CD4-positive, alpha-beta T cell treated with Interferon alpha-2 for 1 hour (primary cell): ENCODE measurements at places on chromosomes 12 and 14.

DNA sequence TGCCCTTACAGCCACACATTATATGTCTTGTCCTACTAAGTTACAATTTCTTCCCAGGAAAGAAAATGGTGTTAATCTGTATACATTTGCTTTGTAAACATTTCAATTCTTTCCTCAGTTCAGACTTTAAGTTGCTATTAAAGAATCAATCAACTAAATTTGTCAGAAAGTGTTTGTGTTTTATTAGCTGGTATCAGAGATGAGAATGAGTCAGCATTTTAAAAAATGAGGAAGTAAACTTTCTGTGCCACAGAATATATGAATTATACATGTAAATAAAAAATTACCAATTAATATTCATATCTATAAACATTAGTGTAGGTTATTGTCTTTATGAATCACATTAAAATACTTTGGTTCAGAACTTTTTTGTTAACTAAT lies 82.0 kb downstream of the LMO3 start:
- no peak for DNase-seq

GRCh38 chr12:116525418-116526001 lies 33.7 kb upstream of the MAP1LC3B2 start:
- no peak for DNase-seq

GRCh38 chr12:69694123-69694522 lies 5.0 kb downstream of the BEST3 start:
- no peak for DNase-seq

GRCh38 chr14:34180869-34181268 lies 230.0 kb upstream of the EGLN3 start:
- no peak for DNase-seq

- DNase-seq: no peak
These were observed 1.9 kb upstream of the PPP1R13B start for GRCh38 chr14:103849151-103849886.

GRCh38 chr14:102492531-102492910 lies 17.1 kb downstream of the ANKRD9 start:
- no peak for DNase-seq

- no peak for DNase-seq
These were observed 238.6 kb upstream of the CRY1 start for GRCh38 chr12:107331912-107332311.

DNA sequence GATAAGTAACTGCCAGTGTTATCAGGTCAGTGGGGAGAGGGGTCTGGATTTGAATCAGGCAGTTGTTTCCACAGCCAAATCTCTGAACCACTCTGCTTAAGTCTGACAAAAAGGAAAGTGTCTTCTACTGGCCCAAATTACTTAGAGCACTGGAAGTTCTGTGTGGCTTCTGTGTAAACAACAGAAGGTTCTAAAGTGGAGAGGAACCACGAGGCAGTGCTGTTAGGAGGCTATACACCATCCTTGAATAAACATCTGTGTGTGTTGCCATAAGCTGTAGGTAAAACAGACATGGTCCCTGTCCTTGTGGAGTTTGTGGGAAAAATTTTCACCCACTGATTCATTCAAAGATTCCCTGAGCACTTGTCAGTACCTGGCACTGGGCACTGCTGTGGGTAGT lies 50.0 kb downstream of the GALNT4 start:
- no peak for DNase-seq

- DNase-seq: no peak
These were observed 54.1 kb downstream of the DAO start for GRCh38 chr12:108933949-108934348.

- DNase-seq: no peak
These were observed 15.0 kb upstream of the SERPINA1 start for GRCh38 chr14:94403312-94403932.

GRCh38 chr12:71948390-71948789 lies 9.7 kb downstream of the TPH2 start:
- no peak for DNase-seq

- no peak for DNase-seq
These were observed 637.8 kb downstream of the DIO2 start for GRCh38 chr14:79573486-79573885.

- DNase-seq: no peak
These were observed 34.8 kb downstream of the TMCC3 start for GRCh38 chr12:94615260-94616181.

DNA sequence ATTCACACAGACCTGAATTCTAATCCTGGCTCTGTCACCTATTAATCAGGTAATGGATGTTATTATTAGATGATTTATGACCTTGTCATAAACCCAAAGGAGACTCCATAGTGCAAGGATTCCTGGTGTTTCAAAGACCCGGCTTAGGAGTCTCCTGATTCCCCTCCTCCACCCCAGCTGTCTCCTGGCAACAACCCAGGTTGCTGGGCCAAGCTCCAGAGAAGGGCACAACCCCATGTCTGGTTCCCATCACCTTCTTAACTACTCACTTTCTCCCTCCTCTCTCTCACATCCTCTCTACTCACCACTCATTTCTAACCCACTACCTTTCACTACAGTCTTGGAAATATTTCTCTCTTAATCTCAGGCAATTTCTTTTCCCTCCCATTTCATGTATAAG lies 41.6 kb downstream of the RHOJ start:
- no peak for DNase-seq

- DNase-seq: no peak
These were observed 1.4 kb downstream of the EEA1 start for GRCh38 chr12:92927436-92928281.

GRCh38 chr12:113109872-113110599 lies 25.5 kb downstream of the RASAL1 start:
- no peak for DNase-seq

GRCh38 chr14:70114621-70115156 lies 74.1 kb downstream of the SLC8A3 start:
- no peak for DNase-seq

DNA sequence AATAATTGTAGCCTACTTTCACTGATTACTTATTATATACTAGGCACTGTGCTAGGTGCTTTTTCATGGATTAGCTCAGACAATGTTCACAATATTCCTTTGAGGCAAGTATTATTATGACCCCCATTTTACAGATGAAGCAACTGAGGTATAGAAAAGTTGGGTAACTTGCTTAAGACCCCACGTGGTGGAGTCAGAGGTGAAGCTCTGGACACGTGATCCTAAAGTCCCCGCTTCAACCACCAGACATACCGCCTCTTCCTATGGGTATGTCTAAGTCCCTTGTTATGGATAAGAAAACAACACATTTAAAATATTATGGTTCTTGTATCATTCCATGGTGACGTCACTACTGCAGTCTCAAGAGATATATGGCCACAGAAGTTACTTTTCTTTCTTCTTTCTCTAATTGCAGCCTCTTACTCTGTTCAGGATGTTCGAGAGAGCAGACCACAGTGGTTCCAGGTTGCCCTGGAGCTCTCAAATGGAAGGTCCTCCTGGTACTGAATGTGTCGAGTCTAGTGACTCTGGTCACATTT lies 157.7 kb downstream of the HELB start:
- DNase-seq: no peak

DNA sequence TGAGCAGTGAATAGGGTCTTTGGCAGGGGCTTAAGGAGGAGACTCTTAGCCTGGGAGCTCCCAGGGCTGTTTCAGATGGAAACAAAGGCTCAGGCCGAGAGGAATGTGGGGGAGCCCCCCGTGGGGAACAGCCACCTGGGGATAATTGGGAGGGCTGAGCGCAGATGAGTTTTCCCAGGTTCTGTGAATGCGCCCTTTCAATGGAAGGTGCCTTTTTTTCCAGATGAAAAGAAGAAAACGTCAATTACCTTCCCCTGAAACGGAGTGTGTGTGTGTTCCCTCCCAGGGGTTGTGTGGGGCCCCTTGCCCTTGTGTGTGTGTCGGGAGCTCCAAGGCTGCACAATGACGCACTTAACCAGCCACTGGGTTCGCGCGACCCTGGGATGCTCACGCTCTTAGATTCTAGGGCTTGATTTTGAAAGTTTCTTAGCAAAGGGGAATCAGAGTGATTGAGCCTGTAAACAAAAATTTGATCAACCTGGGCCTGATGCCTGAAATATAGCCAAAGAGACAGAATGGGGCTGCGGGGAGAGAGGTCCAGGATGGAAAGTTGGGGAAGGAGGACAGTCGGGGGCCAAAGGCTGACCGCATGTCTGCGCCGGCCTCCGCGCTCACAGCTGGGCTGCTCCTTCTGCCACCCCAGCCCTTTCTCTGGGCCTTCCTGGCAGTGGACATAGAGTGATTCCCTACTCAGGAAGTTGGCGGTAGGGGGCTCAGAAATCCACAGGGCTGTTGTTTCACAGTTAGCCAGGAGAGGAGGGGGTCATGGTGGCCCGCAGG lies 14.6 kb downstream of the MEG3 start:
- DNase-seq: no peak

- no peak for DNase-seq
These were observed 31.9 kb upstream of the PAPOLA start for GRCh38 chr14:96470331-96470730.

DNA sequence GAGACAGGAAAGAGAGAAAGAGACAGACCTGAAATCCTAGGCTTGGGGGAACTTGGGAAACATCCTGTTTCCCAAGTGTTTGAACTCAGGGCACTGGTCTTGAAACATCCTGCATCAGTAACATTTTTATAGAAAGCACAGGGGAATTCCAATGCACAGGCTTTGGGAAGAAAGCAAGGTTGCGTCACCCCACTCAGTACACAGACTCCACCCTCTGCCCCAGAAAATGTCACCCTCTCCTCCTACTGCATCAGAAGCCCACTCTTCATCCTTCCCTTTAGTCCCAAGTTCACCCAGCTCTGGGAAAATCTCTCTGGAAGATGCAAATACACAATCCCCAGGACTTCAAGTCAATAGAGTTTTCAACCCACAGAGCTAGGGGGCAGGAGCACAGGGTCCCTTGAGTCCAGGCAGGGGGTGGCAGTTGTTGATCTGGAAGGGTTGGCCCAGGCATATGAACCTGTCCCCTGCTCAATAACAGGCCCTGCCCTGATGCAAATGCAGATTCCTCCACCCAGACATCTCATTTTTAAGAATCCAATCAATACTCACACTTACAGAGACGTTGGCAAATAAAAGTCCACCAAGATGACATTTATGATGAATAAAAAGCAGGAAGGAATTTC lies 1.7 kb downstream of the RDH16 start:
- no peak for DNase-seq

- DNase-seq: no peak
These were observed 8.6 kb upstream of the SLC41A2 start for GRCh38 chr12:104966677-104967076.

- no peak for DNase-seq
These were observed 17.9 kb upstream of the IL22 start for GRCh38 chr12:68271346-68271745.

DNA sequence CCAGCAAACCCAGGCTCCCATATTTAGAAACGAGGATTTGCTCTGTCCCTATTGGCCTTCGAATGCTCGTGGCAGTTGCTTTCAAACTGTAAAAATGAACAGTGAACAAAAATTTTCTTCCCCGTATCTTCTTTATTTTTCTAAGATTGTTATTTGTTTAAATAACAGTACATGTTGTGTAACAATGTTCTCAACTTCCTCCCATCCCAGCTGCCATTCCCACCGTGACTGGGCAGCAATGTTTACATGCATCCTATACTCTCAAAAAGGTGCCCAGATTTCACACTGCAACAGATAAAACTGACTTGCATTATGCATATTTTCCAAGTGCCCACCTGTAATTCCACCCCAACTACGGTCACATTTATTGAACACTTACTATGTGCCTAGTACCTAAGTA lies 12.8 kb downstream of the VCPKMT start:
- no peak for DNase-seq

DNA sequence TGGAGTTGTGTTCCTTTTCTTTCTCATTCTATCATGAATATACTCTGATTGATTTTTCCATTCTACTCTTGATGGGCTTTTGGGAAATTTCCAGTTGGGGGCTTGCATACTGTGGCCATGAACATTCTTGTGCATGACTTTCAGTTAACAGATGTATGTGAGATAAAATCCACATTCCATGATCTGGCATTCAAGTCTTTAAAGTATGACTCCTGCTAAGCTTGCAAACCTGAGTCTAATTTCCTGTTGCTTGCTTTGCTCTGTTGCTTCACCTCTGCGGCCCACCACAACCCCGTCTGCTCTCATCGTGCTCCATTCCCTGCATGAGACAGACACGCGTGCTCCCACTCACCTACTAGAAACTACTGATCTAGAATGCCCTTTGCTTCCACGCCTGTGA lies 24.3 kb upstream of the NPAS3 start:
- no peak for DNase-seq

GRCh38 chr14:49691031-49691430 lies 1.9 kb upstream of the KLHDC1 start:
- DNase-seq: no peak

DNA sequence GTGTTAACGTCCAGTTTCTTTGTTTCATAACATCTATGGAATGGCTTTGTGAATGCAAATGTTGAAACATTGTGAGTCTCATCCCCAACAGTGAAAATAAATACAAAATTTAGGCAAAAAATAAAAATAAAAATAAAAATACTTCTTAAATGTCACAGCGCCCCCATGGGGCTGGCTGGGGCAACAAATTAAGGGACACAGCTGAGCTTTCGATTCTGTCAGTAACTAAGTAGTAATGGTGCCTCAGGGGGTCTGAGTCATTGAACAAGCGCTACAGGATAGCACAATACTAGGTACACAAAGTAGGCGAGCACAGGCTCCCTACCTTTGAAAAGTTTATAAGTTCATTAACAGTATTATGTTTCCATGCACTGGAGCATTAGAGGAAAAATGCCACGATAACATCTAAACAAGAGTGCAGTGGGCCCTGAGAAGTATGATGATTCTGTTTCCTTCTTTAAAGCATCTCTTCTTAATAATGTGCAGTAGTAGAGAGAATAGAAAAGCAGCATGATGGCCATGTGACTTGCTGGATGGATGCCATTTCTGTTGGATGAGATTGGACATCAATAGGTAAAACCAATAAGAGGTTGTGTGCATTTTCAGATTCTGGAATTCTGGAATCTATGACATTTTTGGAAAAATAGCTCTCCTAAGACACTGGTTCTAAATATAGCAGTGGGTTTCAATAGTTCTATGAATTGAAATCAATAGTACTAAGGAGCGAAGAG lies 667.2 kb downstream of the DIO2 start:
- DNase-seq: no peak

DNA sequence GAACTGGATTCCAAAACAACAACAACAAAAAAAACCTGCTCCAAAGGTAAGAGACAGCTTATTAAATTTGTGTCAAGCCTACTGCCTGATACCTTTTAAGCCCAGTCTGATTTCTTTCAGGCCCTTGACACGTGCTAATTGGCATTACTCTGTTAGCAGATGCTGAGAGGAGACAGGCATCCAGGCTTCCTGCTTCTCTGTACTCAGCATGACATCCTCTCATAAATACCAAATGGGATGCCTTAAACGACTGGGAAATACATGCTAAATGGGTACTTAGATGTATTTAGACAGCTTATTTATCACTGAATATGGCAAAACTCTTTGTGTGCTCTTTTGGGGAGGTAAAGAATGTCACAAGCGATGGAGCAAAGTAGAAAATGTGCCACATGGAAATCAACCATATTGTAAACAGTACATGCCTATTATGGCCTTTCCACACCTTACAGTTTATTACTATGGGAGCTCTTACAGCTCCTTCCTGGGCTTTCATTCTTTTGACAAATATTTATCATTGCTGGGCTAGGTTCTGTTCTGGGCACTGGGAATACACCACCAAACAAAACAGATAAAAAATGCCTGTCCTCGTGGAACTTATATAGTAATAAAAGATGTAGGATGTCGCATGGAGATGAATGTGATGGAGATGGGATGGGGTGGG lies 11.5 kb upstream of the PCED1B start:
- no peak for DNase-seq
